ENCODE measurements at places on chromosomes 16 and 17.

DNA sequence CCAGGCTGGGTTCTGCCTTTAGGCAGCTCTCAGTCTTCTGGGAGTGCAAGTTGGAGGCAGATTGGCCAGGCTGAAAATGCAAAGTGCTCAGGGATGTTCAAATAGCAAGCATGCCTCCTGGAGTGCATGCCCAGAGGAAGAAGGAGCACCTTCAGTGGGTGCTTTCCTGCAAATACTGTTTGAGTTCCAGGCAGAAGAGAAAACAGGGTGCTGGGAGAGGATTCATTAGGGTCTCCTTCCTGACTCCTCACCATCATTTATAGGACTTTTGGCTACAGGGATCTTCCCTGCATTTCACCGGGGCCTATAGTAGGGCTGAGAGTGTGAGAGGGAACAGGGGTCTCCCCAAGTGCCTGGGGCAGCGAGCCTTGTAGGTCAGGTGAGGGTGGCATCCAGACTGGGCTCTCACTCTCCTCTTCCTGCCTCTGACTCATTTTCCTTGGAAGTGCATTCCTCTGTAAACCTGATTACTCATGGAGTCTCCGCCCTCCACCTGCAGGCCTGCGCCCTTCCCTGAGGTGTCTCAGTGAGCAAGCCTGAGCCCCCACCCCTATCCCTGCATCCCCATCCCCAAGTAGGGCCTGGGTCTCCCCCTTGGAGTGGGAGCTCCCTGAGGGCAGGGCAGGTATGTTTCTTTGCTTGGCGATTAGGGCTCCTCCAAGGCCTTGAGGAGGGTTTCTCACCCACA is 17.1 kb upstream of the TNS4 start:
- no peak for DNase-seq

GRCh38 chr16:13463619-13464018 is 456.3 kb upstream of the ERCC4 start:
- DNase-seq, result no peak

DNA sequence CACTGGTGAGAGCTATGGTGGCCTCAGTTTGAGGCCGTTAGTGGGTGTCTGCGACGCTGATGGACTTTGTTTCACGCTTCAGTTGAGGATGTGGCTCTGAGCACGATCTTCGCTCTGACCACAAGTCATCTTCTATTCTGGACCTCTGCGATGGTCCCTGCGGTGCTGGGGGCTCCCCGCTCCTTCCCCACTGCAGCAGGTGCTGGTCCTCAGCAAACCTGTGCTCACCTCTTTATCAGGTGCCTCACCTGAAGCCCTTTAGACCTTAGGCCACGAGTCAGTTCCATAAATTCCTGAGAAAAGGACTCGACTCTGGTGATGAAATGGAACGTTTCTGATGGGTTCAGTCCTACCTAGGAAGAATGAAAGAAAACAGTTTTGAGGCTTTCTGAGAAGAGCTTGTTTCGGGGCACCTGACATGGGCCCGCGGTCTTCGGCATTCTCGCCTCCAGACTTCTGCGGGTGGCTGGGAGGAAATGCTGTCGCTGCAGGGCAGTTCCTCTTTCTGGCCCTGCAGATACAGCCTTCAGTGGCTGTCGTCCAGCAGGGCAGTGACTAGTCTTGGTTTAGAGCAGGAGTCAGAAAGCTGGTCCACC is 4.7 kb downstream of the KCTD5 start:
- no peak for DNase-seq

- no peak for DNase-seq
Measured at GRCh38 chr17:77273397-77274085, 132.8 kb downstream of the SEC14L1 start.

DNA sequence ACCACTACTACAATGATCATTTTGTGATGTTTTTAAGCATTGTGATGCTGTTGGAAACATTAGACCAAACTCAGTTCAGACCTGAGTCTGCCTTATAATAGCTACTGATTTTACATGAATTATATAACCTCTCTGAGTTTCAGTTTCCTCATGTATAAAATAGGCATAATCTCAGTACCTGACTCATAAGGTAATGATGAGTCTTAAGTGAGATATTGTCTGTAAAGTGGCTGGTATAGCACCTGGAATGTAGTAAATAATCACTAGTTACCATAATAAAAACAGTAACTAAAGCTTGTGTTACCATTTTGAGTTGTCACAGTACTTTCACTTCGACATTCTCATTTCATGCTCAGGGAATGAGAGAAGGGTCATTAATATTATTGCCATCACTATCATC is 381.5 kb upstream of the SALL1 start:
- no peak for DNase-seq

DNA sequence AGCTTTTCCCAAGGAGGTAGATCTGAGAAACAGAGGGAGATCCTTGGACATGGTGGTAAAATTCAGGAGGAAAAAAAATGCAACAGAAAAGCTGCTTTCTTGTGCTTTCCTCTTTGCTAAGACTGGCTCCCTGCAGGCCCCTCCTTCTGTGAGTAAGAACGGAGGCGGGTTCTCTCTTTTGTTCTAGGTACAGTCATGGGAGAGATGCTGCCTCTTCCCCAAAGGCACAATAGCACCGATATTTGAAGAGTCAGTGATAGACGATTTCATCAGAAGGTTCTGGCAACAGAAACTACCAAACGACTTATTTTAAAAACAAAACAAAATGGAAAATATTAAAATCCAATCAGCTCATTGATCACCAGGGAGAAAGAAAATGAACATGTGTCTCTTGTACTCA is 32.6 kb upstream of the KIFC3 start:
- DNase-seq, result no peak

GRCh38 chr16:11105038-11105903 is 150.7 kb downstream of the SOCS1 start:
- peak; percentile 88 for DNase-seq

DNA sequence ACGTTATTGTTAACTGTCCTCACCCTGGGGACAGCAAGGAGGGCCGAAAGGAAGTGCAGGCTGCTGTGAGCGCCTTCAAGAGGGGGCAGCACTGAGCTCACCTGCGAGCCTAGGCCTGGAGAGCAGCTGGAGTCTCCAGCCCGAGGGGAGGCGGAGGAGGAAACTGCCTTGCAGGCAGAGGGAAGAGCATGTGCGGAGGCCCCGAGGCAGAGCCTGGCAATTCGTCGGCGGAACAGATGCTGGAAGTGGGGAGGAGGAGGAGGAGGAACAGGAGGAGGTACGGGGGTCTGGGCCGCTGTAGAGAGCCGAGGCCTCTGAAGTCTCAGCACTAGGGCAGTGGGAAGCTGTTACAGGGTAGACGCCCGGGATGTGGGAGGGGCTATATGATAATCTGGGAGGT is 49.6 kb upstream of the PLCG2 start:
- DNase-seq, result no peak

- no peak for DNase-seq
Measured at GRCh38 chr16:23014592-23014991, 134.7 kb downstream of the USP31 start.

GRCh38 chr17:50346313-50347116 is 589 bp downstream of the XYLT2 start:
- DNase-seq, result no peak

DNA sequence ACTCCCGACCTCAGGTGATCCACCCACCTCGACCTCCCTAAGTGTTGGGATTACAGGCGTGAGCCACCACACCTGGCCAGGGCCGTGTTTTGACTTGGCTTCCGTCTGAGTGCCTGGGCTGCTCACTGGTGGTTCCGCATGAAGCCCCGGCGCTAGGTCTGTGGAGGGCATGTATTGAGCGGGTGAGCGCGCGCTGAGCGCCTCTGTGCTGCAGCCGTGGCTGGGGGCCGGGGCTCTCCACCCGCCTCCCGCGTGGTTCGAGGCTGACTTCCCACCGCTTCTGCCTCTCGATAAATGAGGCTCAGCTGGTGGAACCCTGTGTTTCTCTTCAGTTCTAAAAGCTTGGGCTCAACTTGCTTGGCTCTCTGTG is 38.9 kb upstream of the ATP2A3 start:
- DNase-seq, result no peak

DNA sequence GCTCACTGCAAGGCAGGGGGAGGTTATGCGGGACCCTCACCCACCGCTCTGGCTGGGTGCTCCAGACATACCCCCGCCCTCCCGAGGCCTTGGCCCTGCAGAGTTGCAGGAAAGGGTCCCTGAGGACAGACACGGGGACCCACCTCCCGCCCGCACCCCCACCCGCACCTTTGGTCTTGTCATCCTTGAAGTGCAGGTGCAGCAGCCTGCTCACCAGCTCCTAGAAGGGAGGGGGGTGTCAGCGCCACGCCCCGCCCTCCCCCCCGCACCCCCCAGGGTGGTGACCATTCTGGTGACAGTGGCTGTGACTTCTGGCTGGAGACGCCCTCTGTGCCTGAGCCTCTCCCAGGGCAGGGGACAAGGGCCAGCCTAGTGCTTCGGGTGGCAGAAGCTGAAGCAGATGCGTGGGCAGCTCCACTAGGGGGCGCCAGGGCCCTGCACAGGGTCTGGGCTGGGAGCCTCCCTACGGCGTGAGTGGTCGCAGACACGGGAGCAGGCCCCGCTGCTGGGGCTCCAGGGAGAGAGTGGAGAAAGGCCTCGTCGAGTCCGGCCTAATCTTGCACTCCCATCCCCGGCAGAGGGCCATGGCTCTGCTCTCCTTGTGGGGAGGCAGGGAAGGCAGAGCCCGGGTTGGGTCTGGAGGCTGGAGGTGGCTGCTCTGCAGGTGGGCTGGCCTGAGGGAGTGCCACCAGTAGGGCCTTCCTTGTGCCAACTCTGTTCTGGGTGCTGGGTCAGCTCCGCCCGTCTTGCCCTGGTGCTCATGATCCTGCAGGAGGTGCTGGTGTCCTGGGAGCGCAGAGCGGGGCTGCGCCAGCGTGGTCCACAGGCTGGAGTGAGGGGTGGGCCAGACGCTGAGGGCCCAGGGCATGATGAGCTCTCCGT is 2.7 kb downstream of the CENPX start:
- DNase-seq, result no peak

All from astrocyte of the cerebellum (primary cell).